T-helper 9 cell (primary cell): ENCODE measurements at places on chromosomes 1 and 21.

- no peak for DNase-seq
Observed at GRCh38 chr1:211194826-211195225, 60.9 kb upstream of the KCNH1 start.

DNA sequence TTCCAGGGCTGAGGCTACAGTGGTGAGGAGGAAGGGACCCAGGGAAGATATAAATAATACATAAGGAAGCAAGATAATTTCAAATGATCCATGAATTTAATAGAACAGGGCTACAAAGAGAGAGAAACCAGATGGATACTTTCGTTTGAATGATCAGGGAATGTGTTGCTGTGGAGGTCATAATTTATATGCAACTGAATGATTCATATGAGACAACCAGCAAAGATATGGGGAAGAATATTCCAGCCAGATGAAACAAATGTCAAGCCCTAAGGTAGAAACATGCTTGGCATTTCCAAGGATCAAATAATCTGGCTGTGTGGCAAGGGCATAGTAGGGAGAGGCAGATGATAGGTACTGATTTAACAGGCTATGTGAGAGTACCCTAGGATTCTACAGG, 84.8 kb upstream of the ZC3H11B start:
- no peak for DNase-seq

- no peak for DNase-seq
Observed at GRCh38 chr1:234887016-234887900, 241.4 kb downstream of the TOMM20 start.

DNA sequence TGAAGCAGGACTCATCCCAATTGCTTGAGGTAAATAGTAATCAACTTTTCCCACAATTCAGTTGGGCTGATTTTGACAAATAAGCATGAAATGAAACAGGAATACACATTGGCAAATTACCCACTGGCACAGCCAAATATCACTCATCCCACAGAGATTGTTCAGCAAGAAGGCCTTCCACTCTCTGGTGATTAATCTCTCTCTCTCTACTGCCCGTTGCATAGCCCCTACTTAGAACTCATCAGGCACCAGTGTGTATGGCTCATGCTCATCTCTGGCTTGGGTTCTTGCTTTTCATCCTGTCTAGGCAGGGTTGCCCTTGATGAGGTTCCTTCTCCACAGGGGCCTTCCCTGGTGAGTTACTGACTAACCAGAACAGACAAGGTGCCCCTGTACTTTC, 1.1 kb downstream of the BSDC1 start:
- DNase-seq, result no peak

DNA sequence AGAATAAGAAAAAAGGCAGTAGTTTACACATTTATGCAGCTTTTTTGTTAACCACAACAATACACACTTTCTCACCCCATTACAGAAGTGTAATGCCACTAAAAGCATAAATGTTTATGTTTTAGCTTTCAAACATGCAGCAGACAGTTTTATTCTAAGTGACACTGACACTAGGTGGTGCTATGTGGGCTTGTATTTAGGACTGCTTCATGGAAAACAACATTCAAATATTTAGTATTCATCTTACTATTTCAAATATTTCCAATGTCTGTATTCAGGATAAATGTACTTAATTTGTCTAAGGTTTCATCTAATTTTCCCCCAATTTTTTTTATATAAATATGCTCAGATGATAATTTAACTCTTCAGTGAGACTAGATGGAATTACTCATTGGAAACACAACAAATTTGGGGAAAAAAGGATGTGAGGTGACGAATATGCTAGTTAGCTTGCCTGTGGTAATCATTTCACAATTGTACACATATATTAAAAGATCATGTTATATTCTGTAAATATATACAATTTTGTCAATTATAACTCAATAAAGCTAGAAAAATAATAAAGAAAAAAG, 71.4 kb downstream of the USP1 start:
- no peak for DNase-seq

DNA sequence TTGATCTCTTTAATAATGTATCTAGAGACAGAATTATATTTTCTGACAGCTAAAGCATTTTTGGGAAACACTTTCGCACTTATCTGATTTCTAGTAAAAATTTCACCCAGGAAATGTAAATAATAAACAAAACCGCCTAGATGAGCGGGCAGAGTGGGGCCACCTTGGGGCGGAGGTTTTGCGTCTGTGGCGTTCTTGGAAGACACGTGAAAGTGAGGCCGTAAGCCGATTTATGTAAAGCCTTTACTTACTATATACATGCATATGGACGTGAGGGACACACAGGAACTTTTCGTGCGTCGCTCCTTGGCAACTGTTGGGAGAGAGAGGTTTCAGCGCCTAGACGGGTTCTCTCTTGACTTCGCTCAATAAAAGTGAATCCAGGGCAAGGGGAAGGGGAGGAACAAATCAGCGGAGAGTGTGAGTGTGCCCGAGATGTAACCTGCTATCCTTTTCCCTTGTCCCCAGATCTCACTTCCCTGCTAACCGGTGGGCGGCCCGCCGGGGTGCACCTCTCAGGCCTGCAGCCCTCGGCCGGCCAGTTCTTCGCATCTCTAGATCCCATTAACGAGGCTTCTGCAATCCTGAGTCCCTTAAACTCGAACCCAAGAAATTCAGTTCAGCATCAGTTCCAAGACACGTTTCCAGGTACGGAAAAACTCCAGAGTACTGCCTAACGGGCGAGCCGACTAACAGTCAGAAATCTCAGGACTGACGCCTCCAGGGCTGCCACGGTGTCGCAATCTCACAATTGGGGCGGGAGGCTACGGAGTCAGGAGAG, 1.7 kb downstream of the HLX start:
- no peak for DNase-seq

DNA sequence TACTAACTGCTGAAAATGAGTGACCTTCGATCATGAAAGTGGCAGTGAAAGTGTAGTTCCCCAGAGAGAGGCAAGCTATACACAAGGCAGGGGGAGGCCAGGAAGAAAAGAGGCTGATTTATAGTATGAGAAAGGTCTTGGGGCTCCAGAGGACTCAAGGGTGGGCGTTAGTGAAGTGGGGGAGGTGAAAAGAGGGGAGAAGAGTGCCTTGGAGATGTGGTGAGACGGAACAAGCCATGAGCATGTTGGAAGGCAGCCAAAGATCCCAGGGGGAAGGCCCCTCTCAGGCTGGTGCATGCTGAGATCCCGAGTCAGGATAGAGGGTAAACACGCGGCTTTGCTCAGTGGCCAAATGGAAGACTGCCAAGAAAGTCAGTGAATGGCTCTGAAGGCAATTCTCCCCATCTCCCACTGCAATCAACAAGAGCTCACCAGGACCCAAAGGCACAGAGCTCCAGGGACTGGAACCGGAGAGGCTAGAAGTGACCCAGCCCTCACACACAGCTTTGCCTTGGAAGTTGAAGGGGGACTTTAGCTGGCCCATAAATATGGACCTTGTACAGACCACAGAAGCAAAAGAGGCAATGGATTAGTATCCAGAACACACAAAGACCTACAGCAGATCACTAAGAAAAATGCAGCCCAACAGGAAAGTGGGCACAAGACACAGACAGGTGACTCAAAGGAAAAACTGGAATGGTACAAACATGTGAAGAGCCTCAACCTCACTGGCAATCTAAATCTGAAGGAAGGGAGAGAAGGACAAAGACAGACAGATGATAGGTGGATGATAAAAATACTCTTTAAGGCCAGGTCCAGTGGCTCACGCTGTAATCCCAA, 49.6 kb downstream of the HSF2BP start:
- DNase-seq, result no peak

GRCh38 chr1:158037008-158037865, 43.8 kb downstream of the KIRREL1 start:
- no peak for DNase-seq

DNA sequence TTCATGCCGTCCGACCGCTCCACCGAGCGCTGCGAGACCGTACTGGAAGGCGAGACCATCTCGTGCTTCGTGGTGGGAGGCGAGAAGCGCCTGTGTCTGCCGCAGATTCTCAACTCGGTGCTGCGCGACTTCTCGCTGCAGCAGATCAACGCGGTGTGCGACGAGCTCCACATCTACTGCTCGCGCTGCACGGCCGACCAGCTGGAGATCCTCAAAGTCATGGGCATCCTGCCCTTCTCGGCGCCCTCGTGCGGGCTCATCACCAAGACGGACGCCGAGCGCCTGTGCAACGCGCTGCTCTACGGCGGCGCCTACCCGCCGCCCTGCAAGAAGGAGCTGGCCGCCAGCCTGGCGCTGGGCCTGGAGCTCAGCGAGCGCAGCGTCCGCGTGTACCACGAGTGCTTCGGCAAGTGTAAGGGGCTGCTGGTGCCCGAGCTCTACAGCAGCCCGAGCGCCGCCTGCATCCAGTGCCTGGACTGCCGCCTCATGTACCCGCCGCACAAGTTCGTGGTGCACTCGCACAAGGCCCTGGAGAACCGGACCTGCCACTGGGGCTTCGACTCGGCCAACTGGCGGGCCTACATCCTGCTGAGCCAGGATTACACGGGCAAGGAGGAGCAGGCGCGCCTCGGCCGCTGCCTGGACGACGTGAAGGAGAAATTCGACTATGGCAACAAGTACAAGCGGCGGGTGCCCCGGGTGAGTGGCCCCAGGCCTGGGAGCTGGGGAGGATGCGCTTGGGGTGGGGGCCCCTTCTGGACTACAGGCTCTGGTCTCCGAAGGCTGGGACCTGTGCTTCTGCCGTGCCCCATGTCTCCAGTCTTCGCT, 1.1 kb downstream of the SKI start:
- DNase-seq, result peak; percentile 29

- no peak for DNase-seq
Observed at GRCh38 chr1:172041742-172042141, 200.4 kb downstream of the DNM3 start.

DNA sequence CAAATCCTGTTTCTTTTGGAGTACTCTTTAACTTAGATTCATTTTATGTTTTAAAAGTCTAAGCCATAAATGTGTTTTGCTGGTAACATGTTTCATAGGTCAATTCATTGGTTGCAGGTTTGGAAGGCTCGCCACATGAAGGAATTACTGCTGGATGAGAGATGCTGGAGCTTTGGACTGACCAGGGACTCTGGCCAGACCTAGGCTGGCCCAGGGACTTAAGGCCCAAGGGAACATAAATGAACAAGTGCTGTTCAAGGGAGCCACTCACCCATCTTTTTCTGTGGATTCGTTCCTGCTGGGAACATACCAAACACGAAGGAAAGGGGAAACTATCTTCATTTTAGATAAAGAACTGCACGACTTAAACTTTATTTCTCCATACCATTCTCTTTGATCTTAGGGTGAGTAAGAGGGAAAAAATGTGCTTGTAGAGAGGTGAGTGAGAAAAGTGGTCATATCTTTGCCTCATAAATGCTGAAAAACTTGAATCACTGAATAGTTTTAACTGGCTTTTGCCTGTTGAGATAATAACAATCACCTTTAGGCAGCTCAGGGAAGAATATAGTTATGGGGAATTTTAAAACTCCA, 15.3 kb upstream of the SHCBP1L start:
- DNase-seq, result no peak
